ENCODE measurements at places on chromosomes 11 and 22. TPM values are rescaled to one million over a fixed set of nuclear protein-coding genes. Genes with fewer than 3 reads are reported as not detected.

DNA sequence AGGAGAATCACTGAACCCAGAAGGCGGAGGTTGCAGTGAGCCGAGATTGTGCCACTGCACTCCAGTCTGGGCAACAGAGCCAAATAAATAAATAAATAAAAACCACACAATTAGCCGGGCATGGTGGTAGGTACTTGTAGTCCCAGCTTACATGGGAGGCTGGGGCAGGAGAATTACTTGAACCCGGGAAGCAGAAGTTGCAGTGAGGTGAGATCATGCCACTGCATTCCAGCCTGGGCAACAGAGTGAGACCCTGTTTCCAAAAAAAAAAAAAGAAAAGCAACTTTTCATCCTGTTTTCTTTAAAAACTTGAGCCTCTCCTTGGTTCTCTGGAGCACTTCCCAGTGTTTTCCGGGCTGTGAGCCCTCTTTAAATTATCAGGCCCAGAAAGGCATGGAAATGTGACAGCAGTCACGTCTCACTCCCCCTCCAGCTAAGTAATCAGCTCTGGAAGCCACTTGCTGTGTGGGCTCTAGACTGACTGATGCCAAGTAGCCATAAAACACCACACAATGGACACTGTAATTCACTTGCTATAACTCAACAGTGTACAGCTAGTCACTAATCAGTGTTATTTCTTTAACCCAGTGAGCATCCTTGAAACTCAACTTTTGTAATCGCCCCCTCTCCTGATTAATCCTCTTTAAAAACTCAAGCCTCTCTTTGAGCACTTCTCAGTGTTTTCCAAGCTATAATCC is 13.0 kb upstream of the MCHR1 start:
- DNase-seq: no peak
- no peaks in the 10 kb centered on the region for H3K27me3 ChIP-seq
- H3K36me3 ChIP-seq: no peaks in the 10 kb centered on the region
- no peak overlapping the region for H3K4me3 ChIP-seq
- no peaks in the 10 kb centered on the region for H3K4me1 ChIP-seq
- H3K27ac ChIP-seq: no peak overlapping the region

CHORDC1 gene
- 114 TPM for total RNA-seq

GRCh38 chr11:8989453-8989852 is 14.3 kb downstream of the NRIP3 start:
- no peak overlapping the region for H3K27ac ChIP-seq
- H3K27me3 ChIP-seq: peaks cover 20% of the 10 kb centered on the region
- H3K4me1 ChIP-seq: no peaks in the 10 kb centered on the region
- no peaks in the 10 kb centered on the region for H3K36me3 ChIP-seq
- no peak for DNase-seq

- no peaks in the 10 kb centered on the region for H3K27me3 ChIP-seq
- H3K27ac ChIP-seq: no peak overlapping the region
- H3K4me3 ChIP-seq: no peak overlapping the region
- DNase-seq: no peak
- no peaks in the 10 kb centered on the region for H3K4me1 ChIP-seq
Measured at GRCh38 chr22:34588871-34589545, 476.9 kb upstream of the ISX start.

Data from CD4-positive, CD25-positive, alpha-beta regulatory T cell (primary cell).